ENCODE measurements at places on chromosomes 4 and X.

- DNase-seq = no peak
Measured at GRCh38 chr4:168696826-168697225, 200.0 kb downstream of the PALLD start.

DNA sequence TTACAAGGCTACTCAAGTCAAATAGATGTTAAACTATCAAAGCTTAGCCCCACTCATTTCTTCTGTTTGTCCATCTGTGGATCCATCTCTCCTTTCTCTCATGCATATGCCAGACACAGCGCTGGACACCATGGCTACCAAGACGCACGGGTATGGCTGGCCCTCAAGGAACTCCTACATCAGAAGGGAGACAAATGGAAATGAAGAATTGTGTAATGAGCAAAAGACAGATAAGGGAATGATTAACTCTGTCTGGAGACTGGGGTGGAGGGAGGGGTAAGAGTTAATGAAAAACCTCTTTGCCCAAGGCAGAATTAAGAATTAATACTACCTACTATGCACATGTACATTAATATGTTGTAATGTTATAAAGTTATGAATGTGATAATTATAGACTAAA, 88.1 kb downstream of the MGST2 start:
- no peak for DNase-seq

DNA sequence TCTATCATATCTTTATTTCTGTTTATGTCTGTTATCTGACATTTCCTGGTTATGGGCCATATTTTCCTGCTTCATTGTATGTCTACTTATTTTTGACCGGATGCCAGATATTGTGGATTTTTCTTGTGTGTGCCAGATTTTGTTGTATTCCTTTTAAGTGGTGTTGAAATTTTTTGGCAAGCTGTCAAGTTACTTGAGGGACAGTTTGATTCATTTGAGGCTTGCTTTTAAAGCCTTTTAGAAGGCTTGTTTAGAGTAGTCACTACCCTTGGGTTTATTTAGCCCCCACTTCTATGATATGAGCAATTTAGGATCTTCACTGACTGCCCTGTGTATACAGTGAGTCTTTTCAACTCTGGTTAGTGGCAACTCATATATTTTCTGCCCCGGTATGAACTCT, 29.2 kb upstream of the NPY2R start:
- DNase-seq = no peak

DNA sequence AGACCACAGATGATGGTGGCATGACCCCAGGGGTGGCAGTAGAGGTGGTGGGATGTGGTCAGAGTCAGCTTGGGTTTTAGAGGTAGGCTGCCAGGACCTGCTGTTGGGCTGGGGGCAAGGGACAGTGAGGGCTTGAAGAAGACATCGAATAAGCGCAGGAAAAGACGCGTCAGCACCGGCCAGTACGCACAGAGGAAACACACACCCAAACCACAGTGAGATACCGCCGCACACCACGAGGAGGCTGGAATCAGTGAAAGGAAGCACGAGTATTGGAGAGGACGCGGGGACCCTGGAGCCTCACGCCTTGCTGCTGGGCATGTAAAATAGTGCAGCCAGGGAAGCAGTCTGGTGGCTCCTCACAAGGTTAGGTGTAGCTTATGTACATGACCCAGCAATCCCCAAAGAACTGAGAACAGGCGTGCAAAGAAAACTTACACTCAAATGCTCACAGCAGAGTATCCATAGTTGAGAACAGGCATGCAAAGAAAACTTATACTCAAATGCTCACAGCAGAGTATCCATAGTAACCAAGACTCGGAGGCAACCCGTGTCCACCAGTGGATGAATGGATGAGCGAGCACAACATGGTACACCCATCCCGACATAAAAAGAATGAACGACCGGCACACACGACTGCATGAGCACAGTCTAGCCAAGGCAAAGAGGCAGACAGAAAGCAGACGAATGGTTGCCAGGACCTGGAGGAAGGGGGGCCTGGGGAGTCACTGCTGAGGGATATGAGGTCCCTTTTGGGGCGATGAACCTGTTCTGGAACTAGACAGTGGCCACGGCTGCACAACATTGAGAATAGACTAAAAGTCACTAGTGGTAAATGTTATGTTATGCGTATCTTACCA, 13.3 kb downstream of the PDZD4 start:
- no peak for DNase-seq

Data from non-pigmented ciliary epithelial cell (primary cell).